A549 (cell line): ENCODE measurements at places on chromosomes 13 and 19.

GRCh38 chr19:34263745-34264237, 9.4 kb downstream of the GARRE1 start:
- DNase-seq, result no peak

- DNase-seq, result peak; percentile 62
Observed at GRCh38 chr19:14091081-14091812, 696 bp upstream of the SAMD1 start.

GRCh38 chr13:52319876-52320275, 86.1 kb downstream of the THSD1 start:
- DNase-seq, result no peak

- DNase-seq, result no peak
Observed at GRCh38 chr19:49820125-49820524, 2.0 kb downstream of the MED25 start.

GRCh38 chr13:90868321-90868920, 479.1 kb upstream of the MIR17HG start:
- no peak for DNase-seq

- DNase-seq, result no peak
Observed at GRCh38 chr13:90974249-90974975, 373.1 kb upstream of the MIR17HG start.

DNA sequence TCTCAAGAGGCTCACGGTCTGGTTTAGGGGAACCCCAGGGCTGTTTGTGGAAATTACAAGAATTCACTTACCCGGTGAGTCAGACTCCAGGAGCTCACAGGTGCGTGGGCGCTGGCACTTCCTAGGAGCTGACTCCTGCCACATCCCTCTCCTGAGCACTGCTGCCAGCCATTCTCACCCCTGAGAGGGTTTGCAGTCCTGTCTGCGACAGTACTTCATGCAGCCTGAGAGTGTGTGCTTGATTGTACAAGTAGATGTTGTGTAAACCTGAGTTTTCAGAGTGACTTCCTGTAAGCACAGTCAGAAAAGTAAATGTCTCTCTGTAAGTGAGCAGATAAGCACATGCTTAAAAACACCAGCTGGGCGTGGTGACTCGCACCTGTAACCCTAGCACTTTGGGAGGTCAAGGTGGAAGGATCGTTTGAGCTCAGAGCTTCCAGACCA, 8.1 kb downstream of the MRPL4 start:
- no peak for DNase-seq

DNA sequence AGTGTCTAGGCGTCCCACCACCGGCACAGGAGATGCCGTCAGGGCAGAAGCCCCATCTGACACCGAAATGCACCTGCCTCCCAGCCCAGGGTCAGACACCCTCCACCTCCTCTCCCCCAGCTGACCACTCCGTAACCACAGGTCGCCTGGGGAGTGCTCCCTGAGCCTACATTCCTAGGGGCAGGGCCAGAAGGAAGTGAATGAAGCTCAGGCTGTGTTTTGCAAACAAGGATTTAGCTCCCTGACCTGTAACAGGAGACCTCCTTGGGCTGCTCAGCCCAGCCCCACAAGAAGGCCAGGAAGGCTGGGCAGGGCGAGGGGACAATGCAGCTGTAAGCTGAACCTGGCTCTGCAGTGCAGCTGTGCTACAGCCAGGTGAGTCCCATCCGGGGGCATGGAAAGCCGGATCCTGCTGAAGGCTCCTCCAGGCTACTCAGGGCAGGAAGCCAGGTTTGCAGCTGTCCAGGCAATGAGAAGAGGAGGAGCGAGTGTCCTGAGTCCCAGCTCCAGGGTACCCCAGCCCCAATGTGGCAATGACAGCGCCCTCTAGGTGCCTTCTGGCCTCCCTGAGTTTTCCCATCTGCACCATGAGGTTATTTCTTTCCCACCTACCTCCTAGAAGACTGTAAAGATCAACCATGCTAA, 42.1 kb downstream of the RHPN2 start:
- no peak for DNase-seq

DNA sequence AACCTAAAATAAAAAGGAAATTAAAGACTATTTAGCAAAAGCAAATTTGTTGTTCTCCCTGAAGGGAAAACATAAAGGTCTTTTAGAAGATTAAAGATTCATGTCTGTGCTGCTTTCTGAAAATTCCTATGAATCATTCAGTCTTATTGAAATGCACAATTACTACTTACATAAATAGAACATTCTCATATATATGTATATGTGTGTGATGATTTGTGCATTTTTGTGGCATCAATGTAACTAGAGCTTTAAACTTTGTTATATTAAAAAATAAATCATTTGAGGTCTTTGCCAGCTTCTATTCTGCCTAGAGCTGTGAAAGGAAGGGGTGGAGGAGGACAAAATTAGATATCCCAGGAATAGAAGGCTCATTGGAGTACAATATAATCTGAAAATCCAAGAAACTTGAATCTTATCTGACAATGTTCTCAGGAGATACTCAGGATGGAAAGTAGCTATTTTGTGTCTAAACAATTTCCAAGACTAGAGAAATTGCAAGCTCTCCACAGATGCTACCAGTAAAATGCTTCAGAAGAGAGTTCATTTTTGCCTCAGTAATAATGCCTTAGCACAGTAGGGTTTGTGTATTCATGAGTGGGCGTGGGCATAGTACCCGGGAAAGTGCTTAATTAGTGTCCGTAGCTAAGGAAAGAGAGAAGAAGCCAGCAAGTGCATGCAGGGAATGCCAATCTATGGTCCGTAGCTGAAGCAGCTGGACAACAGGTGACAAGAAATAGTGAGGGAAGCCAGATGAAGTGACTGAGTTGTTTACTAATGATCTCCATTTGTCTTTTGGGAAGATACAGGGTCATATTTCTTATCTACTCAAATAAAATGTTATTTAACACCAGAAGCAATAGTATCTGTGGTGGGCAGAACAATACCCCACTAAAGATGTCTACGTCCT, 395.5 kb upstream of the NBEA start:
- DNase-seq, result no peak

- DNase-seq, result no peak
Observed at GRCh38 chr19:3774621-3775373, 2.8 kb upstream of the RAX2 start.

DNA sequence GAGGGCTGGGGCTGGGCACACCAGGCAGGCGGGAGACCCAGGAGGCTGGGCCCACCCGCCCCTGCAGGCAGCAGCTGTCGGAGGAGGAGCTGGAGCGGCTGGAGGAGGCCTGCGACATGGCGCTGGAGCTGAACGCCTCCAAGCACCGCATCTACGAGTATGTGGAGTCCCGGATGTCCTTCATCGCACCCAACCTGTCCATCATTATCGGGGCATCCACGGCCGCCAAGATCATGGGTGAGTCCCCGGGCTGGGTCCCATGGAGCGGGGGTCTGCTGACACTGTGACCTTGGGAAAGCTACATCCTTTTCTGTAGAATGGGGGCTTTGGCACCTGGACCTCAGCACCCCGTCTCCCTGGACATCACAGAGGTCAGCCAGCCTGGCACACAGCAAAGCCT, 8.1 kb downstream of the PRPF31 start:
- DNase-seq, result no peak

DNA sequence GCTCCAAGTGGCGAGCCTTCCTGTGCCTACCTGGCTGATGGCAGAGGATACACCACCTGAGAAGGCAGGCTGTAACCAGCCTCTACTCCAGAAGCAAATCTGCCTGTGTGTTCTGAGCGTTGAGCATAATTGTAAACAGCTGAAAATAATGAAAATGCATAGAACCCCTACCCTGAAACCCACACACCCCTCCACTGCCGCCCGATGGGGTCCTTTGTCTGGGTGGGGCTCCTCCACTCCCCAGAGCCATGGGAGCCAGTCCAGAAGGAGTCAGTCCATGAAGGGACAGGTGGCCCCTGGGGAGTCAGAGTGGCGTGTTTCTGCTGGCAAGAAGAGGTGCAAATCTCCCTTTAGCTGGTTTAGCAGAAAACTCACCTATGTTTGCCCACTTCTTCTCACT, 8.0 kb upstream of the SOX1 start:
- no peak for DNase-seq

- DNase-seq, result no peak
Observed at GRCh38 chr13:33251131-33251661, 34.4 kb downstream of the STARD13 start.

GRCh38 chr19:7516333-7516732, 430 bp downstream of the ZNF358 start:
- DNase-seq, result no peak
